ENCODE measurements at places on chromosomes 3 and 15.

GRCh38 chr3:169591159-169591951 is 72.2 kb downstream of the MECOM start:
- DNase-seq: no peak

- DNase-seq: no peak
Measured at GRCh38 chr15:45612790-45613415, 21.9 kb upstream of the SQOR start.

- no peak for DNase-seq
Measured at GRCh38 chr3:102020735-102021134, 171.4 kb downstream of the NFKBIZ start.

GRCh38 chr3:149474250-149474817 is at the start of gene TM4SF4:
TSS of gene TM4SF4 (plus strand) at chr3:149474697. CDS start at chr3:149474878, 181 bp downstream.
- DNase-seq: no peak

DNA sequence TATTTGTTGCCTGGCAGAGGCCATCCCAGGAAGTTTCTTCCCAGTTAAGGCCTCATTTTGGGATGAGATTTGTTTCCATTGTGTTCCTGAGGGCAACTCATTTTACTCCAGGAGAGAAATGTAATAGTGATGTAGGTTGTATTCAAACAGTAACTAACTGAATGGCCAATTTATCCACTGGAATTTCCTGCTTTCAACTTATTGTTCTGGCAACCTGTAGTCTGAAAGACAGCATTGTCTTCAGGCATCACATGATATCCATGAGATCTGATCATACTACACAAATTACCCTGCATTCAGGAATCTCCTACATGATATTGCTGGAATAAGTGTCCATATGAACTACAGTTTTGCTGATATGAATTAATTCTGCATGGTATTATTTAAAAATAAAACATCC is 79.5 kb upstream of the FGF7 start:
- DNase-seq: no peak
